Stimulated activated CD8-positive, alpha-beta memory T cell treated with anti-CD3 and anti-CD28 coated beads, Interleukin-2, amount 100 ng/mL, for 48 hours (primary cell): ENCODE measurements at places on chromosomes 2 and 18.

GRCh38 chr2:96843538-96844268, at the start of gene ANKRD23:
ANKRD23 (minus strand) TSS chr2:96844021; CDS start chr2:96843992, 29 bp downstream.
- no peak for DNase-seq

GRCh38 chr2:156339865-156340264, 7.3 kb upstream of the NR4A2 start:
- no peak for DNase-seq

DNA sequence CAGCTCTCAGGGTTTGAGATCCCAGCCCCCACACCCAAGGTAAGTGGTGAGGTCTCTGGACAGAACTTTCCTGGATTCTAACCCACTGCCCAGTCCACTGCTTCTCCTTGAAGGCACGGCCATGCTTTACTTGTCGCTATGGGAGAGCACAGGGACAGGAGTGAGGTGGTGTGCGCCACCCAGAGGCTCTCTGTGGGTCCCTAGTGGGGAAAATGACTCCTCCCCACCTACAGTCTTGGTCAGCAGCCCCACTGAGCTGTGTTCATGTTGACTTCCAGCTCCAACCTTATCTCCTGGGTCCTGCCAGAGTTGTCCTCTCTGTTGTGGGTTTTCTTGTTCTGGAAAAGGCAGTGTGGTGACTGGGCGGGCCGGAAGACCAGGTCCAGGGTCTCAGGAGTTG, 11.1 kb downstream of the TET3 start:
- DNase-seq: no peak

DNA sequence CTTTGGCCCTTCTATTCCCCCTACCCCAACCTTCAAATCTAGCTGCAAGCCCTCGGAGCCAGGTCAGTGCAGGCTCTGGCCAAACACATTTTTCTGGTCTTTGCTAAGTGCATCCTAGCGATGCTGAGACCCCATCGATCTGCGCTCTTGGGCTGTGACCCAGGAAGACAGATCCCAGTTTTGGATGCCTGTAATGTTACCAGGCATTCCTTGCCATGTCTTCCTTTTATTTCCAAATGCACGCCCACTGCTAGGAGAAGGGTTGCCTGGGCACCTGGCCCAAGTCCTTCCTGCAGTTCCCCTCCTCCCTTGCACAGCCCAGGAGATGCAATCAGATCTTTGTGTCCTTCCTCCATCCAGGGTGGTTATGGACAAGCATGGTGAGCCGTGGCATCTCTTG, 124.6 kb downstream of the TPGS2 start:
- DNase-seq: no peak
